ENCODE measurements at places on chromosomes 5 and 9.

DNA sequence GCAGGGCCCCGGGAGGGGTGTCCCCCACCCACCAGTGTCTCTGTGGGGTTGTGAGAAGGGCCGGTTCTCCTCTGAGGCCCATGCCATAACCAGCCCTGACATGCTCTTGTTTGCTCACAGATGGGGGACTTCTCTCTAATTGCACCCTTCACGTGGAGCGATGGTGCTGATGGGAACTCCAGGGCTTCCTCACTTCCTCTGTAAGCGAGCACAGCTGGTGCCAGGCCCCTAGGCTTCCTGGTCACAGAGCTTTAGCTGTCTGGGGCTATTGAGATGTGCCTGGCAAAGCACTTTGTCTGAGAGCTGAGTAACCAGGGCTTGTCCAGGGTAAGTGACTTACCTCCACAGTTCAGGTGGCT lies 36.4 kb downstream of the PHF2 start:
- DNase-seq, result peak; percentile 36

DNA sequence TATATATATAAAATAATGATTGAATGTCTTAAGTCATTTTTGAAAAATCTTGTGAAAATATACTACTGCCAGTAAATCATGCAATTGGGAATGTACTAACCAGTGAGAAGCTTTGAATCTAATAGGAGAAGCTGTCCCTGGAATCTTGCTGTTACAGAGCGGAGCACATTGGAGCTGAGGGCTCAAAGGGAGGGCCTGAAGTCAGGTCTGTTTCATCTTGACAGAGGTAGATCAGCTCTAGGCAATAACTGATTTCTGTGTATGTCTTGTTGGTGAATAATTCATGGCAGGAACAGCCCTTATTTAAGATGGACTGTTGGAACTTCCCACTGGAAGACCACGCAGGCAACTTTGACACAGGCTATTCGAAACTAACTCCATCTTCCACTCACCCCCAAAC lies 17.5 kb downstream of the CAMK4 start:
- DNase-seq, result no peak

GRCh38 chr5:168106008-168106761 lies 185.3 kb upstream of the WWC1 start:
- DNase-seq, result no peak

- DNase-seq, result no peak
Observed at GRCh38 chr9:2623288-2624050, 1.9 kb downstream of the VLDLR start.

DNA sequence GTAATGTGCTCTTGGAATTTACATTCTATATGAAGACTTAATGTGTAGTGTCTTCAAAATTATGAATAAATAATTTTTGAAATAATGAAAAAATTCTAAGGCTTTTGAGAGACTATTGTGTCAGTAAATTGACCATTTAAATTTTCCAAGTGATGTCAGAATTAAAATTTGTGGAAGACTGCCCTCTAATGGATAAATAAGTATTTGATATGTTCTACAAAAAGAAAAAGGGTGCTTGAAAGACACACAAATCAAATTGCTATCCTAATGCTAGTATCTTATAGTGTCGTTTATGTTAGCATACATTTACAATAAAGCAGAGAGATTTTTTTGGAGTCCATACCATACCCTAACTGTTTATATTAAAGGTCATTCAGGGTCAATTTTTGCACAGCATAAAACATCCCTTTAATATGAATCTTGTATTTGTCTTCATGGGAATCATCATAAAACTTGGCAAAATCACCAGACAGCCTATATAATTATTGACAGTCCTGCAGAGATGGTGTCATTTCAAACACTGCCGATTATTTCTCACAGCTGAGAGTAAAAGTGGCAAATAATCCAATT lies 120.8 kb upstream of the SLC27A6 start:
- no peak for DNase-seq

DNA sequence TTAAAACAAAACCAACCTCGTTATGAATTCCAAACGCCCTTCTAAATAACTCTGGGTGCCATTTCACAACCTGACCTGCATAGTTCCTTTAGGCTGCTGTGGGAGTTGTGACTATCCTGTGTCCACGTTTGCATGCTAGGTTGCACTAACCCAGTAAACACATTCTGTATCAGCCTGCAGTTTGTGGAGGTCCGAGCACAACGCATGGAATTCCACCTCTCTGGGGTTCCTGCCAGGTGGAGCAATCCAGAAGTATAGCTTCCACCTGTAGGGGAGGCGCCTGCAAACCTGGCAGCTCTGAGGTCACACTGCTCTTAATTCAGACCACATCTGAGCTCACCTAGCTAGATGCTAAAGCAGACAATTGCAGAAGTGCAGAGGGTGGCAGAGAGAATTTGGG lies 57.2 kb downstream of the MARCHF3 start:
- no peak for DNase-seq

- DNase-seq, result no peak
Observed at GRCh38 chr9:72984991-72985390, 32.1 kb upstream of the ALDH1A1 start.

- no peak for DNase-seq
Observed at GRCh38 chr5:31244921-31245320, 51.4 kb downstream of the CDH6 start.

- peak; percentile 91 for DNase-seq
Observed at GRCh38 chr9:129737479-129738274, 15.2 kb downstream of the PTGES start.

DNA sequence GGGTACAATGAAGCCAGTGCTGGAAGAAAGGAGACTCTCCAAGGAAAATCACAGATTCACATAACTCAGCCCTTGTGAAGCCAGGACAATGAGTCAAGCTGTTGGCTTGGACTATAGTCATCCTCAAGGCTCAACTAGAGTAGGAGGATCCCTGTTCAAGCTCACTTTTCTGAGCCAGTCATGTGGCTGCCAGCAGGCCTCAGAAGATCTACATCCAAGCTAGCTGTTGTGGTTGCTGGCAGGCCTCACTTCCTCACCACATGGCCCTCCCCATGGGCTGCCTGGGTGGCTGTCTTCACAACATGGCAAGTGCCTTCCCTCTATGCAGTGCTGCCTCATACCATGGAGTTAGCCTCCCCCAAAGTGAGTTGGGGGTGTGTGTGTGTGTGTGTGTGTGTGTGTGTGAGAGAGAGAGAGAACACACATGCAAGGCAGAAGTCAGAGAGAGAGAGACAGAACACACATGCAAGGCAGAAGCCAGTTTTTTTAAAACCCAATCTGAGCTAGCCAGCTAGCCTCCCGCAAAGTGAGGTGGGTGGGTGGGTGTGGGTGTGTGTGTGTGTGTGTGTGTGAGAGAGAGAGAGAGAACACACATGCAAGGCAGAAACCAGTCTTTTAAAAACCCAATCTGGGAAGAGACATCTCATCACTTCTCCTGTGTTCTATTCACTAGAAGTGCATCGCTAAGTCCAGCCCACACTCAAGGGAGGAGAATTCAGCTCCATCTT lies 17.1 kb downstream of the SCAI start:
- peak; percentile 91 for DNase-seq

DNA sequence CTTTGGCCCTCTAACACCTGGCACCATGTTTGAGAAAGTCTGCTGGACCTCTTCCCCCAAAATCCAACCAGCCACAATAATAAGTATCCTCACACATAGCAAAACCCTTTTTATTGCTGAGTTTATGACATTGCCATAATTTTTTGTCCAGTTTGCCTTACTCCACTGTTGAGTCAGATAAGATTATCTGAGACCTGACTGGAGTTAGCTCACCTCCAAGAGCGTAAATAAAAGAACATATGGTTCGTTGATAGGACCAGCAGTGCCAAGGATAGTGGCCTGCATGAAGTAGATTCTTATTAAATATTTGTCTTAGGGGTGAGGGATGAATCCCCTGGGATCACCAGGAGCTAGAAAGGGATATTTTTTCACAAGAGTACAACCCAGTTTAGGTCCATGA lies 510.6 kb upstream of the MPDZ start:
- no peak for DNase-seq

DNA sequence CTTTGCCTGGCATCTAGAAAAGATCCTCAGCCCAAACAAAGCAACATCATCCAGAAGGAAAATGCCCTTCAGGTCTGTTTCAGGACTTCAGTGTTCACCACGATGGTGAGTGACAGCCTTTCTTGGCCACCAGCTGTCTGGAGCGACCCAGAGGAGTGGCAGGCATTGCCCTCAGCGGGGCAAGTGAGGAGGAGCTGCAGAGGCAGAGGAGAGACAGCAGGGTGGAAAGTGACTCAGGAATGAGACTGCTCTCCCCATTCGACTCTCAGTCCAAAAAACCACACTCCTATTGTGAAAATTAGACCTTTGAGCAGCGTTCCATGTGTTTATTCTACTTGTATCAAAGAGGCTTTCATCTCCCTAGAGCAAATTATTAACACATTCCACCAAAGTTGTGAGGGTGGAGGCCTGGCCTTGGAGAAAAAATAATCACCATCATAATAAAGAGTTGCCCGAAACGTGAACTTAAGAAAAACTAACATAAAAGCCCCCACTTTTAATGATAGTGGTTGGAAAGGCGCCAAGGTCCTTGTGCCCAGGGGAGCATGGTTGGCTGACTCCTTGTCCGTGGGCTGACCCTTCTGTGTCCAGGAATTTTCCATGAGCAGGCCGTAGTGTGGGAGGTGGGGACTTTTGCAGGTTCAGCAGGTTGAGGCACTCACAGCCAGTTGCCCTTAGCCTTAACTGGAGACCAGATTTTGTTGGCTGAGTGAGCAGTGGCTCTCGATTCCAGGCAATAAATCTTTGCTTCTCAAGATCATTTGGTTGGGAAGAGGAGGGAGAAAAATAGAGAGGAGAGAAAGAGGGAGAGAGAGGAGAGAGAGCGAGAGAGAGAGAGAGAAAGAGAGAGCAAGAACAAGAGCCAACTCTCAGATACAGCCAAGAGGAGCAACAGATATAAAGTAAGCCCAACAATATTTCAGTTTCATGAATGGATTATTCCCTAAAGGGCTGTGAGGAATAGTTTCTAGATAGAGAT lies 125.9 kb upstream of the ANKRD55 start:
- no peak for DNase-seq

DNA sequence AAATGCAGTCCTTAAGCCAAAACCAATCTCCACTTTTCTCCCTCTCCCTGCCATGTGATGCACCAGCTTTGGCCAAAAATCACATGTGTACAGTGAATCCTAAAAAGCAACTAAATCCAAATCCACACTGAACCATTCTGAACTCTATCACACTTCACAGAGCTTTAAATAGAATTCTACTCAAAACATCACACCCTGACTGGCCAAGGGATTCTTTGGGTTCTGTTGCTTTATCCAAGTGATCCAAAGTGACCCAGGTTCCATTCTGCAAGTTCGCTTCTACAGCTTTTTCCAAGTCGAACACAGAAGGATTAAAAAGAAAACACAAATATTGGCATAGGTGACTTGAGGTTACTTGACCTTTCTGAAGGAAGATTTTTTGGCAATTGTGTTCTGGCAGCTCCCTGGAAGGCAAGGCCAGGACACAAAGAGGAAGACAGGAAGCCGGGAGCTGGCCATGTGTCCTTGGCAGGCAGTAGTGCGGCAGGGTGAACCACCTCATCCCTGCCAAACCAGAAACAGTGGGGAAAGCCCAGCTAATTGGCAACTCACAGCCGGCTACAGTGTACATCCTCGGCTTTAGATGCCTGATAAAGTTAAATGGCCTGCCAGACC lies 115.0 kb downstream of the NFIB start:
- DNase-seq, result no peak

GRCh38 chr9:2622461-2623287 lies 1.1 kb downstream of the VLDLR start:
- peak; percentile 18 for DNase-seq

DNA sequence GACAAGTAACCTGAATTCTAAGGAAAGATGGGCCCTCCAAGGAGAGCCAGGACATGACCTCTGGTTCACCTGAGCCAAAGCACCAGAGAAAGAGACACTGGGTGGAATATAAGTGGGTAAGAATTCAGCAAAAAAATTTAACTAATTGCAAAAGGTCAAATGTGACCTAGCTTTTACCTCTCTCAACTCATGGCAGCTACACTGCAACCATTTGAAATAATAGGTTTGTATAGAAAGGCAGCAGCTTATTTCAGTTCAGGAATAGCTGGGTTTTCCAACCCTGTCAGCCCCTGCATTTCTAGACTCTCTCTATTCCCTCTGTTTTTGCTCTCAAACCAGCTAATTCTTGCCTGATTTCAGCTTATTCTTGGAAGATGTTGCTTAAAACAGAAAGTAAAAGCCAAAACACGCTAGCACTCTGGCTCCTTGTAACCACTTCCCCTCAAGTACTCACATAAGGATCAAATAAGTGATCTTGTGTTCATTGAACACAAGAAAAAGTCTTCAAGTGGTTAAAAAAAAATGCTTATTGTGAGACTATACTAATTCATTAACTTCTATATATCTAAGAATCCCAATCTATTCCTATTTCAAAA lies 101.1 kb upstream of the NR4A3 start:
- no peak for DNase-seq

DNA sequence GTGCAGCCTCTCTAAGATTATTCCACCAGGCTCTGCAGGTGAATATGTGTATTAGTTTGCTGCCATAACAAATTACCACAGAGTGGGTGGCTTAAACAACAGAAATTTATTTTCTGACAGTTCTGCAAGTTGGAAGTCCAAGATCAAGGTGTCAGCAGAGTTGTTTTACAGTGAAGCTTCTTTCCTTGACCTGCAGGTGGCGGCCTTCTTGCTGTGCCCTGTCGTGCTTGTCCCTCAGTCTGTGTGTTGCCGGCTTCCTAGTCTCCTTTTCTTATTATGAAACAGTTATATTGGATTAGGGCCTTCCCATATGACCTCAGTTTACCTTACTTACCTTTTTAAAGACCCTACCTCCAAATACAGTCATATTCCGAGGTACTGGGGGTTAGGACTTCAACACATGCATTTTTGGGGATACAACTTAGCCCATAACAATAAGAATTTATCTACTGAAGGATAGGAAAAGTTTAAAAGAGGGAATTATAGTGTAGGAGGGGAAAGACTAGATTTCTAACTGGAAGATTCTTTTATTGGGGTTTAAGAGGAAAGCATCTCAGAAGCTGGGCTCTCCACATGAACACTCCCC lies 97.4 kb downstream of the OSTF1 start:
- peak; percentile 69 for DNase-seq

DNA sequence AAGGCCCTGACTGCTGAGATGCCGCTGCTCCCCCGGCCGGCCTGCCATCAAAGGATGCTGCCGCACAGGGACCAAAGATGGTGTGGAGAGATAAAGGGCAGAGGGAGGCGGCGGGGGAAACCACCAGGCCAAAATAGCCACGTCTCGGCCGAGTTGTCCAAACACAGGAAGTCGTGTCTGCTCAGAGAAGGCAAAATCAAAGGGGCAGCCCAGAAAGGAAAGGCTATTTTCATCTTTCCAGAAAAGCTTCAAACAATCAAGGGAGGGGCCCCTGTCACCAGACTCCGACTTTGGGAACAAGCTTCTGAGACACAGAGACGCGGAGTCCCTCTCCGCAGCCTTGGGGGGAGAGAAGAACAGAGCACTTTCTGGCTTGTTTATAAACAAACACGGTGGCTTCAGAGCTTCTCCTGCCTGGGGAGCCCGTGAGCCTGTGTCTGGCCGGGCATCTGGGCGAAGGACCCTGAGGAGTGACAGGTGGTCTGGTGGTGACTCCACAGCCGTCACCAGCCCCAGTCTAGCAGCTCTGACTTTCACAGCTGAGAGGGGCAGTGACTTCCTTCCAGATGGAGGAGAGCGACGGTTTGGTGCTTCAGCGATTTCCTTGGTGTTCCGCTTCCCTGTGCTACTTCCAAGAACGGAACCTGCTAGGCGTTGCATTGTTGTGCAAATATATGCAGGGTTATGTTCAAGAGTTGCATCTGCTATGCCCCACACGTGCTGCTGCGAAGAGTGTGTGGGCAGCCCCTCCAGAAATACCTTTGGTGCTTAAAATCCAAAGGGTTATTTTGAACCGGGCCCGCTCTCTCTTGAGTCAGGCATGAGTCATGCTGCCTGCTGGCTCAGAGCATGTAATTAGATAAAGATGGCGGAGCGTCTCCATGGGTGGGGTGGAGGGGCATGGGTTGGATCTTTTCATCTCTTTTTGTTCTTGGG lies 24.0 kb downstream of the ADAMTSL2 start:
- peak; percentile 40 for DNase-seq
